Stomach (tissue), 19 donors: ENCODE measurements at places on chromosomes 5 and 9.

- DNase-seq = peak; percentile 35
These were observed 164.2 kb downstream of the ACTL7B start for GRCh38 chr9:108691614-108692013.

DNA sequence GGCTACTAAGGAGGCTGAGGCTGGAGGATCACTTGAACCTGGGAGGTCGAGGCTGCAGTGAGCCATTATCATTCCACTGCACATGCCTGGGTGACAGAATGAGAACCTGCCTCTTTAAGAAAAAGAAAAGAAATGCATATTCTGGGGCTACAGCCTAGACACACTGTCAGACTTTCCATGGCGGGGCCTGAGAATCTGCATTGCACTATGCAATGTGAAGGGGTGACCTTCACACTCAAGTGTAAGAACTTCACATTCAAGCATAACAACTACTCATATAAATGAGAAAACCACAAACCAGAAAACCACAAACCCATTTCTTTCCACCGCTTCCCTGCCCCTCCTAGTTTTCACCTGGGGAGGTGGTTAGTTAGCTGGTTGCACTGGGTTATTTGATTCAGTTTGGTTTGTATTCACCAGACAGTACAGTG lies 18.0 kb upstream of the FBP2 start:
- DNase-seq = no peak

GRCh38 chr5:154669402-154669801 lies 85.8 kb upstream of the LARP1 start:
- no peak for DNase-seq

DNA sequence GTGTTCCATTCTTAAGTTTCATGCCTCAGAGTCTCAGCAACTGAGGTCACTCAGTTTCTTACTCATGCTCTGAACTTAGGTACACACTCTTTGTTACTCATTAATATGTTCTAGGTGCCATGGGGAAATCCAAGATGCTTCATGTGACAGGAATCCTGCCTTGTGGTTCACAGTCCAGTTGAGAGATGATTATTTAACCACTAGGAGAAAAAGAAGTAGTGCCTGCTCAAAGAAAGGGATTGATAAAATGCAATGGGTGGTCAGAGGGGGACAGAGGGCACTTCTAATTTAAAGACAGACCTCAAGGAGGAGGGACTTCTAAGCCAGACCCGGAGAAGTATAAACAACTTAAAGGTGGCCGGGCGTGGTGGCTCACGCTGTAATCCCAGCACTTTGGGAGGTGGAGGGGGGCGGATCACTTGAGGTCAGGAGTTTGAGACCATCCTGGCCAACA lies 69.0 kb downstream of the UGCG start:
- DNase-seq = no peak

- no peak for DNase-seq
These were observed 3.5 kb upstream of the SPTAN1 start for GRCh38 chr9:128548876-128549275.

DNA sequence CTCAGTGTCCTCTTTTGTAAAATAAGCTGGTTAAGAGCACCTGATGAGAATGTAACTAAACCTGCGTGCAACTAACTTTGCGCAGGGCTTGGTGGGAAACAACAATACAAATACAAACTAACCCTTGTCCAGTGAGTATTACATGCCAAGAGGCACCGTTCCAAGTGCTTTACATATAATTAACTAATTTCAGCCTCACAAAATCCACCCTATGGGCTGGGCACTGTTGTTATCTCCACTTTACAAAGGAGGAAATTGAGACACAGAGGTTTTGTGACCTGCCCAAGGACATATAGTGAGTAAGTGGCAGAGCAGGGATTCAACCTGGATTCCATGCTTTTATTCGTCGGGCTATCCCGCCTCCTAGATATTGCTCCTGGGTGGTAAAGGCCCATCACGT lies 26.2 kb upstream of the TNIP1 start:
- peak; percentile 48 for DNase-seq

DNA sequence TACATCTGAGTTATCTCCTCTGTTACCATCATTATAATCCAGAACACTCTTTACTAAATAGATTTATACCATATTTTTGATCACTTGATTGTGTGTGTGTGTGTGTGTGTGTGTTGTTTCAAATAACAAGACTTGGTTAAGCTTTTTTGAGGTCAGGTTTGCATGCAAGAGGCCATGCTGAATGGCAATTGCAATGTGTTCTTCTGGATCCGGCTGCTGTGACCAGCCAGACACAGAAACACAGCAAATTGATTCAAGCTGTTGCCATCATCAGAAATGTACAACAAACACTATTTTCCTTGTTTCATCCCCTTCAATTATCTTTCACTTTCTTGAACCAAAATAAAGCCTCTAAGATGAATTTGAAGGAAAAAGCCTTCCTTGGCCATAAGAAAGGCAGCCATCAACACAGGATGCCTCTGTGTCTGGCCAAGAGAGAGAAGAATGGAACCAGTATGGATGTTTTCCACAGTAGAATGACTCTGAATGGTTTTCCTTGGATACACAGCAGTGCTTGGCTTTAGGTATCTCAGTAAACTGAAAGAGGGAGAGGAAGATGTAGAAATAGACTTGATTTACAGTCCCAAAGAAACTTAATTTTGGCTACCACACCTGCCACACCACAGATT lies 53.9 kb downstream of the DPYSL3 start:
- no peak for DNase-seq

GRCh38 chr9:88173378-88173999 lies 35.2 kb upstream of the SPATA31C2 start:
- DNase-seq = peak; percentile 73

DNA sequence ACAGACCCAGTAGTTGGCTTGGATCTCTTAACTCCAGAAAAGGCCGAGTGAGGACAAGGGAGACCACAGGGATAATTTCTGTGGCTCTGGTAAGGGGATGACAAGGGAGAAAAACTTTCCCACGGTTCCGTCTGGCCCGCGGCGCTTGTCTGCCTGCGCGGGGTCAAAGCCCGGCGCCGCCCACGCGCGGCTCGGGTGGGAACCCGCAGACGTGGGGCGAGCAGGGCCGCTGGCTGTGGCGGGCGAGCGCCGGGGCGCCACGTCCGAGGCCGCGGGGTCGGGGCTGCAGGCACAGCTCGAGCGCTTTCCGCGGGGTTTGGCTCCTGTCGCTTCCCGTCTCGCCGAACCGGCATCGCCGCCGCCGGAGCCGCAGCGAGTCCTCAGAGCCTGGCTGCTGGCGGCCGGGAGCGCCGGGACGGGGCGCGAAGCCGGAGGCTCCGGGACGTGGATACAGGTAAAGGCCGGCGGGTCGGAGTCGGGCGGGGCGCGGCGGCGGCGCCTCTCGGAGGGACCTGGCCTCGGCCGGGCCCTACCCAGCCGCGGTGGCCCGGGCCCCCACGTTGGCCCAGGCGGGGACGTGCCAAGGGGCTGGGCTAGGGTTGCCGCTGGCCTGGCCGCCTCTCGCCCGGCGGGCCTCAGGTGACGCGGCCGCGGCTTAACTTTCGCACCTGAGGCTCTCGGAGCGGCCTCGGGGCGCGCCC lies at the start of gene RNF180:
RNF180 (plus strand) TSS at position 344 of the 701 bp plus-strand sequence. CDS start 34,965 bp downstream, outside the sequence.
- DNase-seq = peak; percentile 59

GRCh38 chr5:96293966-96294883 lies 138.8 kb downstream of the PCSK1 start:
- peak; percentile 26 for DNase-seq

- no peak for DNase-seq
These were observed 1725.3 kb downstream of the EFNA5 start for GRCh38 chr5:105945203-105945972.

DNA sequence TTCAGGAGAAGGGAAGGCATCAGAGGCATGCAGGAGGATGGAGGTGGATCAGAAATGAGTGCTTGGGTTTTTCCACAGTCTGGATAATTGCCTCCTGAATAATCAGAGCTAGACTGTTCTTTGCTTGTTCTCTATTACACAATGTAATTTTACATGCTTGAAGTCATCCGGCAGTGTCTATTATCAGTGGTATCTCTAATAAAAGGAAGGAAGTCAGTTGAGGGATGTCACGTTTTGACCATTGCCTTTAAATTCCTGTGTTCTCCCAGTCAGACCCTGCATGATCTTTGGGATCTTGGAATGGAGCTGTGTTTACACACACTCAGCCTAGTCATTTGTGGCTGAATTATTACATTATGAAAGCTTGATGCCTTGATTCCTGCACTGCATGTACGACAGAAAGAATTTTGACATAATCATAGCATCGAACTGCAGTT lies 91.0 kb downstream of the PDE8B start:
- DNase-seq = no peak

GRCh38 chr5:68086857-68087256 lies 128.7 kb upstream of the PIK3R1 start:
- no peak for DNase-seq

GRCh38 chr9:17862101-17862500 lies 283.2 kb downstream of the SH3GL2 start:
- DNase-seq = no peak

DNA sequence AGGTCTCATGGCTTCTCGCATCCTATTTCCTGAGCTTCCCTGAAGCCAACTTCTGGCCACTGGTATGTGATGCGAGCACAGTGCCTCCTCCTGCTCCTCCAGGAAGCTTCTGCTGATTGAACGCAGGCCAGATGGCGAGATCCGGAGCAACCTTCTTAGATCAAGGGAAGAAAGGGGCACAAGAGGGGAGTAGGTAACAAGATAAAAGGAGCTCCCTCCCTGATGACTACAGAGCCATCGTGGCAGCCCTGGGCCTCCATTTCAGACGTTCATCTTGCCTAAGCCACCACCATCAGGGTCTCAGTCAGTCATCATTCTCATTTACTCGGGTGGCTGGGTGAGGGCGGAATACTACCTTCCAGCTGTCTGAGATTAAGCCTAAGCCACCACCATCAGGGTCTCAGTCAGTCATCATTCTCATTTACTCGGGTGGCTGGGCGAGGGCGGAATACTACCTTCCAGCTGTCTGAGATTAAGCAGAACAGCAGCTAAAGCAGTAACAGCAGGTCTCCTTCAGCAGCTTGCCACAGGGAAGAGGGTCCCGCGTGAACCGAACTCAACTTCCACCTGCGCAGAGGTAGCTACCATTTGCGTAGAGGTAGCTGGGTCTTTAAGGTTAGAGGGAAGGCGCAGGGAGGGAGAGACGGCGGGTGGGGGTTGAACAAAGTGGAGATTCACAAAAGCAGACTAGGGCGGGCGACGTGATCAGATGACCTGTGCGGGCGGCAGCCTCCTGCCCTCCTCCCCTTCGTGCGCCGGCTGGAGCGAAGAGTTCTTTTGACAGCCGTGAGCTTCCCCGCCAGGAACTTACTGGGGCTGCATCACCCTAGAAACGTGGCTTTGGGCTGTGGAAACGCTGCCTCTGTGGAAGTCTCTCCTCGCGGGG lies 27.9 kb upstream of the MGAT1 start:
- peak; percentile 74 for DNase-seq

DNA sequence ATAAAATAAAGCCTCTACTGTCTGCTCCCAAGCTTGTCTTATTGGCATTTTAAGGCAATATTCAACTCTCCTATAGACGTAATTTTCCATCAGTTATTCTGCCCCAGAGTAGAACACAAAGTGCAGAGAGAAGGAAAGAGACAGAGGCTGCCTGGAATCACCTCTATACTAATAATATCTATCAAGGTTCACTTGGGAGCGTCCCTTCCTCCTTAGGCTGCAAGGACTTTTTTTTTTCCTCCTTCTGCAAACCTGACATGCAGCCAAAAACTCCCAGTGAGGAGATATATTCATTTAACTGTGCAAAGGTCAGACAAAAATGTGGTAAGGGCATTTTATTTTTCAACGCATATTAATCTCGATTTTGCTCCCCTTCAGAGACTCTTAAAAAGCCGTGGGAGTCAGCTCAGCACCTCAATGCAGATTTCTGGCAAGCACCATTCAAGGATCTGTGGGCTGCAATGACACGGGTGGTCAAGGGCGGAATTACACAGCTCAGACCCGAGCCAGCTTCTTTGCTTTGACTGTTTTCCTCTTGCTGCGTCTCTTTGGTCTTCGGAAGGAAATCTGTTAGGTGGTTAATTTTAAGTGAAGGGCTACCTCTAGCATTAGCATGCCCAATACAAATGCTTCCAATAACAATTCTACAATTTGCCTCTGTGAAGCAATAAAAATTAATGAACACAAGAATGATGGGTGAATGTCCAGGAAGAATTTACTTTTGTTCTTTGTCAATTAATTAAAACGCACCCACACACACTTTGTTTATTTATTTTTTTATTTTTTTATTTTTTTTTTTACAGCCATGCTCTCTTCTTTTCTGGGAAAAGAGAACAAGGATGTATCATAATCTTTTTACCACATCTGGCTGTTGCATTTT lies 587.7 kb upstream of the GRAMD2B start:
- peak; percentile 83 for DNase-seq

GRCh38 chr5:172213126-172213525 lies 19.2 kb downstream of the EFCAB9 start:
- no peak for DNase-seq

- DNase-seq = no peak
These were observed 236.5 kb upstream of the IL12B start for GRCh38 chr5:159566832-159567231.

DNA sequence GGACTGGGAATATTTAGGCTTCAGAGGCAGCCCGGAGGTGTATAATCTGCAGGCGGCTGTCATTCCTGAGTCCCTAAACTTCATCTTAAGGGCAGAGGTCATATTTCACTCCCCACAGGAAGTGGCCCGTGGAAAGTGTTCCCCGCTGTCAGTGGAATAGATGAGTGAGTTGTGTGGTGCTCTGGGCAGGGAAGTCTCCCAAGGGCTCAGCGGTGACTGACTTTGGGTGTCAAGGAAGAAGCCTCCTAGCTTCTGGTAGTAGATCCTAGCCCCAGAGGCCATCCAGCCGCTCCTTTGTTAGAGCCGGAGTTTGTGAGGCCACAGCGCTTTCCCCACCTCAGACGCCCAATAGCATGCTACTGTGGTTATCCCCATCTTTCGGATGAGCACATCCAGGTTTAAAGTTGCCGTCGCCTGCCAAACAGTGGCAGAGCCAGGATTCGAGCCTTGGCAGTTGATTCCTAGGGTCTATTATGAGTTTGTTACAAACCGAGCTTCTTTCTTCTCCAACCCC lies 38.9 kb upstream of the TIFAB start:
- DNase-seq = no peak

DNA sequence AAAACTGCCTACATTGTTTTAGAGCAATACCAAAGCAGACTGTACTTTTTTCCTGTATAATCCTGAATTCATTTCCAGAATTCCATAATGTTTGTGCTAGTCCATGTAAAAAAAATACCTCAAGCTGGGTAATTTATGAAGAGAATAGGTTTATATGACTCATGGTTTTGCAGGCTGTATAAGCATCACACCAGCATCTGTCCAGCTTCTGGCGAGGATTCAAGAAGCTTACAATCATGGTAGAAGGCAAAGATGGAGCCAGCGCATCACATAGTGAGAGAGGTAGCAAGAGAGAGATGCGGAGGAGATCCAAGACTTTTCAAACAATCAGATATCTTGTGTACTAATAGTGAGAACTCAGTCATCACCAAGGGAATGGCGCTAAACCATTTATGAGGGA lies 280.3 kb upstream of the CDH9 start:
- no peak for DNase-seq
